KBM-7 (cell line): ENCODE measurements at places on chromosomes 2 and 18.

DNA sequence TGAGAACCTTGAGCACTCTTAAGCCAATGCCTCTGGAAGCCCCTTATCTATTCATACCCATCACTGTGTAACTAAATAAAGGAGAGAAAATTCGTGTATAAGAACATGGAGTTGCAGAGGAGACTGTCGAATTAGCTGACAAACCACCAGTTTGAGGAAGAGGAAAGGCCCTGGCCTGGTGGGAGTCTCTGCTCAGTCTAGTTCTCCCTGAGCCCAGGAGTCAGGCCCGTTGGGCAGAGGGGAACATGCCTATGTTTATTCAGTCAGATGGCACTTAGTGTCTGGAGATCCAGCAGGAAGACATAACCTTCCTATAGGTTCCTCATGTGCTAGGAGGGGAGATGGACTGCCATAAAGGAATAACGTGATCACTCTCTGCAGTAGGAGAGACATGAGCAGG lies 60.3 kb downstream of the MGAT5 start:
- DNase-seq: no peak

DNA sequence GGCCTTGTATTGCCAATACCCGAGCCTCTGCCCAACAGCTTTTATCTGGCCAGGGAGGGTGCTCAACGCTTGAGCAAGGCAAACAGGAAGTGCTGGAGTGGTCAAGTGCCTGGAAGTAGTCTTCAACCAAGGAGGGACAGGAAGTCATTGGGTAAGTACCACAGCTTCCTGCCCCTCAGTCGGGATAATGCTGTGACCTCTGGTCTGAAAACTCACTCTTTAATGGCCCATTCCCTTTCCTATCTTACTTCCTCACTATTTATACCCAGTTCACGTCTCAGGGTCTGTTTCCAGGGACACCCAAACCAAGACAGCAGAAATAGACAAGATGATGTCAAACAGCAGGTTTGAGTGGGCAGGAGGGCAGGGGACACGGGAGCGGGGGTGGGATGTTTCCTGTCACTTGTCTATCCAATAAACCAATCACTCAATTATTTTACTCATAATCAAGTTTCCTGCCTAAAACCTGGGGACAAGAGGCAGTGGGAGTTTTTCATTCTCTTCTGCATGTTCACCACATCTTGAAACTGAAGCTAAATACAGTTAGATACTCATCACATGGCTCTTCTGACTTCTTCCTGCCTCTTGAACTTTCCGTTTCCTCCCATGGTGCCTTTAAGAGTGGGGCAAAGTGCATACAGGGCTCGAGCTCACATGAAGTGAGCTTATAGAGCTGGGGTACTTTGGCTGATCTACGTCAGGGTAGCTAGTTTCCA lies 68.9 kb upstream of the CAB39 start:
- DNase-seq: peak; percentile 81

DNA sequence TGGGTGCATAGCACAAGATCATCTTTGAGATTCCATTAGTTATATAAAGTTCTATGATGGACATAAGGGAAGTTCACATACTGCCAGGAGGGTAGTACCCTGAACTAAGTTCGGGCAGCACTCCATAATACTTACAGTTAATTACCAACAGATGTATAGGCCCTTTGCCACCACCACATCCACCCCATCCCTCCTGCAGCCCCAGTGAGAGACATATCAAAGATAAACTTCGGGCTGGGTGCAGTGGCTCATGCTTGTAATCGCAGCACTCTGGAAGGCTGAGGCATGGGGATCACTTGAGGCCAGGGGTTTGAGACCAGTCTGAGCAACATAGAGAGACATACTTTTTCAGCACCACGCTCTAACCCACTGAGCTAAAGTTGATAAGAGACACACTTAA lies 46.4 kb upstream of the NPAS2 start:
- no peak for DNase-seq

- no peak for DNase-seq
Measured at GRCh38 chr2:240478346-240479110, 43.1 kb downstream of the GPC1 start.

- no peak for DNase-seq
Measured at GRCh38 chr18:46574743-46575115, 82.3 kb downstream of the LOXHD1 start.

GRCh38 chr2:73085691-73086090 lies 14.2 kb upstream of the SFXN5 start:
- peak; percentile 80 for DNase-seq

DNA sequence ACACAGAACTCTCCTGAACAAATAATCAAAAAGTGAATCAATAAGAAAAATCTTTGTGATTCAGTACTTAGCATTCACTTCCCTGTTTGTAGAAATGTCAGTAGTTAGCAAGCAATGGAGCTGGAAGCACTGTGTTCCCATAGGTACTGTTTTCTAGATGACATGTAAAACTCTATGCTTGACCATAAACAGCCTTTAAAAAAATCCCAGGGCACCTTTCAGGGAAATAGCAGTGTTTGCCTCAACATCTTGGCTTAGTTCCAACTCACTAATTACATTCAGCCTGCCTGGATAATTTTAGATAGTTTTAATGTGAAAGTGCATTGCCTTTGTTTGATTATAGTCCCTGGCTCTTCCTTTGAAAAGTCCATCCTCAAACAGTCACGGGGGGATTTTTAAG lies 721.8 kb downstream of the ERBB4 start:
- no peak for DNase-seq

DNA sequence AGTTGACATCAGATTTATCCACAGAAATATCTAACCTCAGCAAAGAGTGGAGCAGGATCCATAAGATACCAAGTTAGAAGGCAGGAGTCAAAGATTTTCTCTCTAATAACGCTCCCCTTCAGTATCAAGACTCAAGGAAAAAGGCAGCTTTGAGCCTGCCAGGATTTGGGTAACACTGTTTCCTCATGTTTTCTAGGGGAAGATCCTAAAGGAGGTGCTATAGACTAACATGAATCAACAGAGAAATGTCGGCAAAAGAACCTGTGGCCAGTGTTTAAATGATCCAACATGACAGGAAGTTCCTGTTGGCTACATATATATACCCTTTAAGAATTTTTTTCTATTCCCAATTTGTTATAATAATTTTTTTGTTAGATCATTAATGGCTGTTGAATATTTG lies 402.3 kb downstream of the TGIF1 start:
- DNase-seq: no peak

DNA sequence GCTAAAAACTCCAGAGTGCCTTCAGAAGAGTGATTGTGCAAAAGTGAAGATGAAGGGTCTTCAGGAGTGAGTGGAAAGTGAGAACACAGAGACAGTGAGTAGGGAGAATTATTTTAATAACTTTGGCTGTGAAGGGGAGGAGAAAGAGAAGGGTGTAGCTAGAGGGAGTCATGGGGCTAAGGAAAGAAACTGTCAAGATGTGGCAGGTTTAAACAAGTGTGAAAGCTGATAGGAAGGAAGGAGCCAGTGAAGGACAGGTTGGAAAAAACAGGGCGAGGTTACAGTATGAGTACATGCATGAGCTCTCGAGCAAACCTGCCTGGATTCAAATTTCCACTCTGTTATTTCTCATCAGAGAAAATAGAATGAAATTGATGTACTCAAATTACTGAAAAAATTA lies 17.8 kb downstream of the IL1F10 start:
- DNase-seq: no peak

- no peak for DNase-seq
Measured at GRCh38 chr2:56199492-56199891, 15.7 kb downstream of the CCDC85A start.

- no peak for DNase-seq
Measured at GRCh38 chr2:120972286-120972685, 236.6 kb downstream of the GLI2 start.

GRCh38 chr18:9994026-9994570 lies 80.3 kb downstream of the VAPA start:
- DNase-seq: no peak

GRCh38 chr2:111166115-111166514 lies 45.4 kb downstream of the BCL2L11 start:
- no peak for DNase-seq

DNA sequence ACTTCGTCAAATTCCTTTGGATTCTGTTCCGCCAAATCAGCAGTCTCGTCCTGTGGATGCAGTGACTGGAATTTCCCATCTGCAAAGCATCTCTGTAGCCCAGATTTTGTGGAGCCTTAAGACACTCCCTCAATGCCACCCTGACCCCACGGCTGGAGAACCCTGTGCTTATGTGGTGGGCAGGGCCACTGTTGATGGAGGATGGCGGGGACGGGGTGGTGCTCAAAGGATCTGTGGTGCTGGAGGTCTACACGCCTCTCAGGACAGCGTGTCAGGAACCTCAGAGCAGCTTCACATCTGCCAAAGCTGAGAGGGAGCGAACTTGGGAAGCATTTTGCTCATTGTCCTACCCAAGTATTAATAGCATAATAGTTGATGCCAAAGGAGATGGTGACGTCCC lies 200.1 kb downstream of the MGAT5 start:
- DNase-seq: no peak

GRCh38 chr2:132608311-132608710 lies 61.7 kb downstream of the LYPD1 start:
- DNase-seq: no peak

- no peak for DNase-seq
Measured at GRCh38 chr2:221107424-221107823, 464.7 kb downstream of the EPHA4 start.

DNA sequence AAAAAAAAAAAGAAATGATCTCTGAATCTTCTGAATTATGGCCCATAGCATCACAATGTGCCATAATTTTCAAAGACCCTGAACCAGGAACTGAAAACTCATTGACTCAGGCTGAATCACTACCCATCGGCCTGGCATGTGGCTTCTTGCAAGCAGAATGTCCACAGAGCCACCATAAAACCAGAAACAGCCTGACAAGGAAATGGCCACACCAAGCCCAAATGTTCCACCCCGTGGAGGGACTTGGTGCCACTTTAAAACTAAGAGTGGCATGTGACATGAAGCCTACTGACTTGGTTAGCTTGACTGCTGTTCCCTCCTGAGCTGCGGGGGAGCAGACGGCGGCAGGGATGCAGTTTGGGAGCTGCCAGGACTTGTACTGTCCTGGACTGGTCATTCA lies 71.2 kb upstream of the RBM44 start:
- no peak for DNase-seq

DNA sequence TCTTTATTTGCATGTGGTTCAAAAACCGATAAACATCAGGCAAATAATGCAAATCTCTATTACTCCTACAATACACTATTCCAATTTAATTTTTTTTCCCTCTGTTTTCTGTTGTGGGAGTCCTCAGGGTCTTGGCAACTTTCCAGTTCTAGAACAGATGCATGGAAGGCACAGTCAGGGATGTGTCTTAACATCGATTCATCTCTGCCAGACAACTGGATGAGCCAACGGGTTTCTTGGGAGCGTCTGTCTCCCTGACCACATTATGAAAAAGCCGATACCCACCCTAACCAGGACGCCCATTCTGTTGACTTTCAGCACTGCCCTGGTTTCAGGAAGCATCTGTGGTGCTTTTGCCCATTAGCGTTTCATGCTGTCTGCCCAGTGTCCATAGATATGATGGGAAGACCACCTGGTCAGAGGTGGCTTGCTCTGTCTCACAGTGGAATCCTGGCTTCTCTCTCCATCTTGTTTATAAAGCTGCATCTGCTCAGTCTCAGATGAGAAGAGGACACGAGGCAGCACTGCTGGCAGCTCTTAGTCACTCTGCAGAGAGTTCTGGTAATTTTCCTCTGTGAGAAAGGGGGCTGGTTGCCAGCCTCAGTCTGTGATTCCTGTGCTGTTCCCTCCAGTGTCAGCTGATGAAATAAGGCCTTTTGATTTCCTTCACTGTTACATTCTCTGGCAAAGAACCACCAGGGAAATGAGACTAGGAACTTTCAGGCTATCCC lies 57.9 kb upstream of the KCNE4 start:
- DNase-seq: no peak

DNA sequence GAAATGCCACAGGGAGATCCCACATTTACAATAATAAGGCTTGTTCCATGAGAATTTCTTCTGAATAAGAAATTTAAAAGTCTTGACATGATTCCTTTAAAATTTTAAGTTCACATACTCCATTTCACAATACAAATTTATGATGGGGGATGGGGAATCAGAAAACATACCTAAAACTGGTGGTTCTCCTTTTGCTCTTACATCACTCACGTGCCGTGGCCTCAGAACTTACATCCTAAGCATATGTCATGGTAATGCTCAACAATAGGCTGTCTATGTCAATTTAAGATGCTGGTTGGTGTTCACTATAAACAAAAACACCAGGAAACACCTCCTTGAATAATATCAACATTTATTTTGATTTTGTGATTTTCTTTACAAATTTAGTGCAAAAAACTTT lies 12.8 kb downstream of the UPP2 start:
- DNase-seq: no peak

DNA sequence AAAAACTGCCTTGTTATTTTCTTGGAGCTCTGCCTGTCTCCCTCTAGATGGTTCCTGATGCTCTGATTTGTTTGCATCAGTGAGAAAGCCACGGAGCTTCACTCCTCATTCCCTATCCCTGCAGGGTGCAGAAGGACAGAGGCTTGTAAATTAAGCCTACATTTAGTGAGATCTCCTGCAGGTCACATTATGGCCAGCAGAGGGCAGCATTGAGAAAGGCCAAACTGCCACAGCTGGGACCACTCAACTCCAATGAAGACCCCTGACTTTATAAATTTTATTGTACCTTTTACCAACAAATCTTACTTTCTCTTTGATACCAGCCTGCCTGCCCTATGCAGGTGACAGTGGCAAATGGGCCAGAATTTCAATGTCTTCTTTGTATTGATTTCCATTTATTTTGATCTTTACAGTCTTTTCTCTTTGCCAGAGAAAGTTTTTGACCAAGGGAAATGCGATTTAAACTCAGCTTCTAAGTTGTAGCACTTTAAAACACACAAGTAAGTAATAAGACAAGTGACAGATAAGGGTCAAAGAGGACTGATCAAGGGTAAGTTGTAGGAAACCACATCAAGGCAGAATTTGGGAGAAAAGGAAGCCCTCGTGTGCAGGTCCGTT lies 1029.1 kb upstream of the KLHL29 start:
- peak; percentile 42 for DNase-seq

- DNase-seq: no peak
Measured at GRCh38 chr18:47929681-47930198, 719 bp downstream of the SMAD2 start.

DNA sequence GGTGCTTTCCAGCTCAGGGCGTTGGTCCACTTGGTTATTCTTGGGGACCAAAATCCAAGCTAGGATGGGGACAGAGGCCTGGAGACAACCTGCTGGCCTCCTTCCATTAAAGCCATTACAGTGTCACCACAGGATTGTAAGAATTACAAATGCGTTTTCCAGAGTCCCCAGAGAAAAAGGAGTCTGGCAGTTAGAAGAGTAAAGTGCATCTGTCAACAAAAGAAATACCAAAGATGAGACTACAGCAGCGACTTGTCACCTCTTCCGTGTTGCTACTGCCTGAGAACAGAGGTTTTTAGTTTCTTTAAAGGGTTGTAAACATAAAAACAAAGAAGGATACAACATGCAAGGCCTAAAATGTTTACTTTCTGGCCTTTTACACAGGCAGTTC lies 235.7 kb downstream of the AGAP1 start:
- DNase-seq: no peak
